ENCODE measurements at places on chromosomes 7 and 10.

GRCh38 chr7:30351286-30351685, 66.9 kb downstream of the ZNRF2 start:
- DNase-seq, result no peak

DNA sequence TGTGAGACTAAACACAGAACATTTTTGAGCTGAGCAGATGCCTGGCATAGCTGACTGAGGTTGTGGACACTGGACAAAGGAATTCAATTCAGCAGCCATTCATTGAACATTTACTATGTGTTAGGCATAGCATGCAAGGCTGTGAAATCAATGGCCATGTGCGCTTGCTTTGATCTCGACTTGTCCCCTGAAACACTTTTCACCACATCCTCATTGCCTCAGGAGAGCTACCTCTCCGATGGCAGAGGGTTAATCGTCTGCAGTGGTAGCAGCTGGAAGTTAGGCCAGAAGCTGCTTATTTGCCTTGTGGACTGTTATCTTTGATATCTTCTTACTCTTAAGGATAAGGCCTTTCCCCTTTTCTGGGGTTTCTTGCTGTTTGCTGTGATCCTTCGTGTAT, 297.8 kb downstream of the AUTS2 start:
- no peak for DNase-seq

GRCh38 chr10:125633517-125633999, 49.4 kb downstream of the TEX36 start:
- no peak for DNase-seq

- DNase-seq, result no peak
These were observed 434.2 kb downstream of the PHTF2 start for GRCh38 chr7:78232806-78233205.

DNA sequence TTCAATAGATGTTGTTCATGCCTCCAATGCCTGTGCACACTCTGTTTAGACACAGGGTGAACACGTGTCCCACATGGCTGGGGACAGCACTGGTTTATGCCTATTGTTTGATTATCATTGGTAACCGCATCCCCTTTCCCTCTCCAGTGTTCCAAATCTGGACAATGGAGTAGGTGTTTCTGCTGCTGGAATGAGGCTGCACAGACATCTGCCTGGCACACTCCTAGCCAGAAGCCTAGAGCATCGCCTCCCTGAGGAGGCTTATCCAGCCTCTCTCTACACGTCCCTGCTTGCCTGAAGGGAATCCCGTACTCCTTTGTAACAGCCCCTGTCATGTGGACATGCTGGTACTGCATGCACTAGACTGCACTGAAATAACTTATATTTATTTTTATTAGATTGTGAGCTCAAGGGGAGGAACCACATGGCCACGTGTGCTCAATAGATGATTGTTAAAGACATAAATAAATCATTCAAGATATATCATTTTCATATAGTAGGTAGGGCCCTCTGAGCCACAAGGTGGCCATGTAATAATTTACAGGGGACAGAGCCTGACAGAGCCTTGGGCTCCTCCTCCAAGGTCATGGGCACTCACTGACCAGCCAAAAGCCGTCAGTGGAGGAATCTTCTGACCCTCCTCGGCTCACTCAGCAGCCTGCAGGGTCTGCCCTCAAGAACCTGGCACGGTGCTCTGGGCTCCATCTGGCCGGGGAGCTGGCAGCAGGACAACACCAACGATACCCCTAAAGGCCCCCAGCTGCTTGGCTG, 310.9 kb upstream of the ZNF32 start:
- no peak for DNase-seq

- DNase-seq, result no peak
These were observed 271.2 kb downstream of the MAGI2 start for GRCh38 chr7:79182283-79182682.

- no peak for DNase-seq
These were observed 28.1 kb upstream of the NAMPT start for GRCh38 chr7:106312906-106313305.

DNA sequence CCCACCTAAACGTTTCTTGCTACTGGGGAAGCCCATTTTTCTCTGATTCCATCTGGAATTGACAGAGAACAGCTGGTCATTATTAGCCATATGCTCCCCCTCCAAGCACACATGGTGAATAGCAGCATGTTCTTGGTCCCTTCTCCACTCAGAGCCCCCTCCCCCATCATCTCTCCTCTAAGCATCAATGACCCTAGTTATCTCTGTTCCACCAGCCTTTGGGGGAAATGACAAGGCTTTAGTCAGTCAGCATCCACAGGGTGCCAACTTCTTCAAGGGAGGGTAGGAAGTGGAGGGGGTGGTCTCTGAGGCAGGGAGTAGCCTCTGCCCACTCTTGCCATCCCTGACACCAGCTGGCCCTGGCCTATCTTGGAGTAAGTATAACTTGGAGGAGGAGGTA, 163.1 kb downstream of the UBE2H start:
- DNase-seq, result no peak

GRCh38 chr10:7932301-7933036, 114.2 kb downstream of the TAF3 start:
- DNase-seq, result no peak

GRCh38 chr7:88919478-88920131, 124.1 kb upstream of the TEX47 start:
- DNase-seq, result no peak

DNA sequence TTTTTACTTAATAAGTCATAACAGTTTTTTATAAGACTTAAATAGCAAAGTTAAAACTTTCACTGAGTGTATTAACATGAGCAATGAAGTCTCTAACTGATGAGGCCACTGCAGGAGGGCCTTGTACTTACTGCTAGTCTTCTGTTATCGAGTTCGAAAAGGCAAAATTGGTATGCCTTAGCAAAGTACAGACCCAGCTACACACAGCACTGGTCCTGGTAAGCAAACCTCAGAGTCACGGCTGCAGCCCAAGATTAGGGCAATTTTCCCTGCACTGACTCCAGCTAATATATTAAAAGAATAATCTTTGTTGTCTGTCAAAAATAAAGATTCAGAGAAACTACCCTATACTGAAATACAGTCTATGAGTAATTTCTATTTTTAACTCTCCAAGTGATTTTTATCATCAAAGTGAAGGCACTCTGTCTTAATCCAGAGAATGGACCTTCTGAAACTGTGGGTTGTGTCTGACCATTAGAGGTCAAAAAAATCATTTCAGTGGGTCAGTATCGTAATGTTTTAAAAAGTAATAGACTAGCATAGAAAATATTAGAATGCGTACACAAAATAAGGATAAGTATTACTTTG, 85.7 kb downstream of the HBP1 start:
- DNase-seq, result no peak

DNA sequence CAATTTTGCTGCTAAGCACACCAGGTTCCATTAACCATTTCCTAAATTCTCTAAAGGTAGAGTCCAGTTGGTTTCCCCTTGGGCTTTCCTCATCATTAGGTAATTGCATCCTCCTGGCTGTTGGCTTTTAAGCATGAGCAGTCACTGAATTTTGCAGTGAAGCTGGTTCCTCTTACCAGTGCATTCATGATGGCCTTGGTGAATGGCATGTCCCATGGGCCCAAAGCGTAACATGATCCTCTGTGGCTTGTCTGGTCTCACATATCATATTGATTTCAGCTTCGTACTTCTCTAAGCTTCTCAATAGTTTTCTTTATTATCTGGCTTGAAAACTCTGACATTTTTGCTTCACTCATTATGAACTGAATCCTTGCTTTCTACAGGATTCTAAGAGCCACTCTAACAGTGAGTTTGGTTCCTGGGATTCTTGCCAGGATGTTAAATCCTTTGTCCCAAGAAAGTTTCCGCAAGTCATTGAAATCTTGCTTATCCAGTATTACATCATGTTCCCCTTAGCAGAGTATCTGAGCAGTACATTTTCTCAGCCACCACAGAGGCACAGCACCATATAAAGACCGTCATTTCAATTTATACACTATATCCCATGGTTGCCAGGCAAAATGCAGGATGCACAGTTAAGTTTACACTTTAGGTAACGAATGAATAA, 134.2 kb downstream of the PTN start:
- no peak for DNase-seq

- DNase-seq, result no peak
These were observed 32.1 kb upstream of the GTF2I start for GRCh38 chr7:74625446-74625845.

GRCh38 chr10:28533571-28534304, 820 bp downstream of the WAC start:
- DNase-seq, result peak; percentile 48

DNA sequence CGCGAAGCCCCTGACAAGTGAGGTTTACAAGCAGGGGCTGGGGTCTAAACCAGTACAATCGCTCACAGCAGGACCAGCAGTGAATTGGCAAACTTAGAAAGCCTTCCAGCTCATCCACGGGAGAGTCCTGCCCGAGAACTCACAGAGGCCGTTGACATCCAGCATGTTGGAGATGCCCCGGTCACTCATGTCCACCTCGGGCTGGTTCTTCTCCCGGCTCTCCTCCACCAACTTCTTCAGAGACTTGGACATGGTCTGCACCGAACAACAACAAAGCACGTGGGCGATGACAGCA, 447 bp downstream of the RSU1 start:
- DNase-seq, result no peak

GRCh38 chr7:130943336-130943901, 209.4 kb upstream of the KLF14 start:
- no peak for DNase-seq

DNA sequence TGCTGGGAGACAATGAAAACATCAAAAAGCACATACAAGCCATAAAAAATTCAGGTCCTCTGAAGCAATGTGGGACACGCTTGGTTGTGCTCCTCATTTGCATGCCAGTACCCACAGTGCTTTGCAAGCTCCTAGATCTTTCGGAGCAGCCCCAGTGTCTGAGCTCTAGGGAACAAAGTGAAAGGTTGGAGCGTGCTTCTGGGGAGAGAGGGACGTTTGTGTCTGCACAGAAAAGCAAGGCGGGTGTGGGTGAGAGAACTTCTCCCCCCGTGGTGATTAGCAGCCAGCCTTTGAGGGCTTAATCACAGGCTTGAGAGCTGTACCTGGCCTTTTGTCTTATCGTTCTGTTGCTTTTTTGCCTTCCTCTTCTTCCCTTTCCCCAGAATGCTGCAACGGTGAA, 76.7 kb upstream of the HABP2 start:
- no peak for DNase-seq

DNA sequence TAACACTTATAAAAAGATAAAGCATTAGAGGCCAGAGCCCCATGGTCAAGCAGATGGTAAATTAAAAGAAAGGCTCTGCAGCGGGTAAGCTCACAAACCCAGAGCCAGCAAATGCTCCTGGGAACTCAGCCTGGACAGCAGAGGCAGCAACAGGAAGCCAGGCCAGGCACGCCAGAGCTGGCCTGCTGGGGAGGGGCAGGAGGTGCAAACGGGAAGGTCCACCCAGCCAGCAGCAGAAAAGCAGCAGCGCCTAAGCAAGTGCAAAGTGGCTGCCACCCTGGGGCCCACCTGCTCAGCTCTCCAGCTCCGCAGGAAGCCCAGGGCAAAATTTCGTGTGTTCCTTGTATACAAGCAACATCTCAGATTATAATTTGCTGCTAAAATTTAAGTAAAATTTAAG, 82.7 kb upstream of the GPR22 start:
- DNase-seq, result no peak

All from activated gamma-delta T cell treated with anti-CD3 and anti-CD28 coated beads, Interleukin-2, amount 50 U/mL, for 16 hours (primary cell).